ENCODE measurements at places on chromosomes 2 and 18. TPM values are rescaled to one million over a fixed set of nuclear protein-coding genes. Genes with fewer than 3 reads are reported as not detected.

Gene FTCDNL1
- total RNA-seq, result 0.45 TPM

Gene LINC00305
- total RNA-seq, result not detected

Gene PDE1A
- 0.32 TPM for total RNA-seq

Gene FBXO48
- total RNA-seq, result 0.54 TPM

Gene ST6GAL2
- total RNA-seq, result 120 TPM

Gene AQP12A
- not detected for total RNA-seq

Gene NAT8
- not detected for total RNA-seq

Gene TBC1D8
- 1.9 TPM for total RNA-seq

Gene SERPINB4
- not detected for total RNA-seq

Measured in astrocyte (in vitro differentiated cells and primary cell).